Bronchial epithelial cell (primary cell): ENCODE measurements at places on chromosomes 1 and 21. TPM values are rescaled to one million over a fixed set of nuclear protein-coding genes. Genes with fewer than 3 reads are reported as not detected.

- DNase-seq = no peak
Observed at GRCh38 chr1:211148366-211148765, 14.4 kb upstream of the KCNH1 start.

DNA sequence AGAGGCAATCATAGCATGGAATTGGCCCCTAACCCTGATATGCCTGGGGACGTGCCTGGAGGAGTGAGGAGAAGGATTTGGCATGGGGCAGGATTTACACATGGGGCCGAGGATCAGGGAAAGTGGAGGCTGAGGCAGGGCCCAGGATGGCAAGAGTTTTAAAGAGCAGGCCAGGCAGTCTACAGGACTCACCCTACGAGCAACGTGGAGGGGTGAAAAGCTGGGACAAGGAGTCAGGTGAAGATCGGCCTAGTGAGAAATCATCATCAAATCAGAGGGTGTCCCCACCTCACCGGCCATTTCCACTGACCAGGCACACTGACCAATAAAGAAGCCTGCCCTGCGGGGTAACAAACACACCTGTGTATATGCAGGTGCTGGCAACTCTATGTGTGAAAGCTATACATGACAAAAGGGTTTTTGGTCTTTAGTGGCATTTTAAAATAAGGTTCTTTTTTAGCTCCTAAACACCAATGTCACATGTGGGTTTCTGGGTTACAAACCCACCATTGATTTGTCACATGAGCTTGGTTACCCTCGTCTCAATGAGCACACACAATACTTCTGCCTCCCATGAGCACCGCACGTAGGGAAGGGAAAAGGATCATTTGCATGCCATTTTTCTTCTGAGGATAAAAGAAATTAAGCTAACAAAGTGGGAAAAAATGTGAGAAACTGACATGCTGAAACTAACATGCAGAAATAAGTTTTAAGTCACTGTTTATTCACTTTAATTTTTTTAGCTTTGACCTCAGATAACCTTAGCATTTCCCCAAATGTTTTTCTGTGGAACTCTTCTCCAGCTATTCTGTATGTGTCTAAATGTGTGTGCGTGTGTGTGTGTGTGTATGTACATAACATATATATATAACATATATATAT is 168.1 kb upstream of the EDN2 start:
- no peak for DNase-seq

The KCNAB2 gene
- 1.3 and 1.8 TPM in 2 replicates for total RNA-seq

The S100A1 gene
- not detected in 2 replicates for total RNA-seq

DNA sequence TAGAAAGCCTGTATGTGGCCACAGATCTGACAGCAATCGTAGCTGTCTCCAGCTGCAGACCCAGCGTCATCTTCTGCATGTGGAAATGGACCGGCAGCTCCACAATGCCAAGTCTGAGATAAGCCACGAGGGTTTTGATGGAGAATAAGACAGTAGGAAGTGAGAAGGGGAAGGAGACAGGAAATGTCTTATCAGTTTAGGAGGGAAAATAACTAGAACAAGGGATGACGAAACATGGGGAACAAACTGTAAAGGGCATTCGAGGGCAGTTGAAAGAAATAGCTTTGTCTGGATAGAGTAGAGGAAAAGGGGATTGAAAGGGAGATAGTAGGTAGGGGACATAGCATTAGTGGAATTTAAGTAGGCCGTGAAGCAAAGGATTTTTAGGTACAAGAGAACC is 74.0 kb upstream of the CTTNBP2NL start:
- no peak for DNase-seq

- DNase-seq = no peak
Observed at GRCh38 chr1:94462606-94463005, 44.4 kb downstream of the ABCD3 start.

DNA sequence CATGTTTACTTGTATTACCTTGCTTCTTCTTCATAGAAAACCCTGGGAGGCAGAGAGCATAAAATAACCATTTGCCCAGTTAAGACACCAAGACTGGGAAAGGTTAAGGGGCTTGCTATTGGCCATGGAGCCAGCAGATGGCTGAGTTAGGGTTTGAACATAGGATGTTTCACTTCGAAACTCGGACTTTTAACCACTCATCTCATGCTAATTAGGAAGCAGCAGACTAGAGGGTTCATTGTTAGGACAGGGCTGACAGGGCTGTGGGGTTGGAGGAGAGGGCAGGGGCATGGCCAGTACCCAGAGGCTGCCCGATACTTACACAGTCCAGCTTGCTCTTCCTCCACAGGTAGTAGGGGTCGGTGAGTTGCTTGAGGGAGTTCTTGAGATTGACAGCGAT is 17.0 kb downstream of the SLC26A9 start:
- DNase-seq = no peak

DNA sequence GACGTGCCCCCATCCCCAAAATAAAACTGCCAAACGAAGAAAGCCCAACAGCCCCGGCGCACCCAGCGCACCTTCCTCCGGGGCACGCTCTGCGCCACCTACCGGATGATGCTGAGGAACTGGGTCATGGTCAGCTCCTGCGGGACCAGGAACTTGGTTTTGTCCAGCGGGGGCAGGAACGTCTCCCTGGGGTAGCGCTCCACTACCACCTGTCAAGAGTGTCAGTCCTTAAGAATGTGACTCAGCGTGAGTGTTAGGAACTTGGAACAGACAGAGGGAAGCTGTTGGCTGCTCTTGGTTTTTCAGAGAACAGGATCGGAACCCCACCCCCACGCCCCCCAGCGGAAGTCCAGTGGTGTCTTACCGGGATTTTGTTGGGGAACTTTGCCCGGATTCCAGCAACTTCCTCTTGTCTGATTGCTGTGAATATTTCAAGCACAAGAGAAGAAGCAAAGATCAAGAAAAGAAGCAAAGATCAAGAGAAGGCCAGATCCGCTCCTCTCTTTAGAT is 431 bp downstream of the MAP1LC3C start:
- DNase-seq = peak; percentile 67

The SPRR5 gene
- total RNA-seq = not detected in 2 replicates

DNA sequence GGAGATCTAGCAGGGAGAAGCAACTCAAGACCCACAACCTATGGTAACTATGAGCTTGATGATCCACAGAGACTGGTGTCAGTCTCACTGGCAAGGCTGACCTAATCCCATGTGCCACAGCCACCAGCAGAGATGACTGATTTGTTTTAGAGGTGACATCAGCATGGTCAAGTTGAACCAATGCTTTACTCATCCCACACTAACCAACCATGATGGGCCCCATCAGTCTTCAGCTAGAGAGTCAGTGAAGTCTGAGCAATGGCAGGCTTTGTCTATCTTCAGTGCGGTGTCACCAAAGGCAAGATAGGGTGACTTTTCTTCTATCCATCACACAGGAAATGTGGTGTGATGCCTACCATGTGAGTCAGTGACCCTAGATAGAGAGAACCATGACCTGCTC is 1470.7 kb downstream of the NCAM2 start:
- no peak for DNase-seq

DNA sequence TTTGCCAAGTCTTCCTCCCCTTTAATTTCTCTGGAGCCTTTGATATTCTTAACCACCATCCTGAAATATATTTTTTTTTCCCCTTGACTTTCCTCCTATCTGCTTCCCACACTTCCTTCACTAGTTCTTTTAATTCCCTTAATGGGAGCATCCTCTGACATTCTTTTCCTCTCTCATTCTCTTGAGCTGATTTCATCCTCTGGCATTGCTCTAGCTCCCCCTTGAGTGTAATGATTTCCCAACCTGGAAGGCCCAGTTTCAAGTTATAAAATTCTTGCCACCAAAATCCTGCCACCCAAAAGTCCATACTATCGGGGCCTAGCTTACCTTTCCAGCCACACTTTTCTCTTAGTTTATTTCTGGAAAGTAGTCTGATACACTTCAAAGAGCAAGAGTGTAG is 39.5 kb upstream of the UBE2U start:
- DNase-seq = peak; percentile 33

- DNase-seq = no peak
Observed at GRCh38 chr1:225544263-225544662, 108.7 kb downstream of the ENAH start.

DNA sequence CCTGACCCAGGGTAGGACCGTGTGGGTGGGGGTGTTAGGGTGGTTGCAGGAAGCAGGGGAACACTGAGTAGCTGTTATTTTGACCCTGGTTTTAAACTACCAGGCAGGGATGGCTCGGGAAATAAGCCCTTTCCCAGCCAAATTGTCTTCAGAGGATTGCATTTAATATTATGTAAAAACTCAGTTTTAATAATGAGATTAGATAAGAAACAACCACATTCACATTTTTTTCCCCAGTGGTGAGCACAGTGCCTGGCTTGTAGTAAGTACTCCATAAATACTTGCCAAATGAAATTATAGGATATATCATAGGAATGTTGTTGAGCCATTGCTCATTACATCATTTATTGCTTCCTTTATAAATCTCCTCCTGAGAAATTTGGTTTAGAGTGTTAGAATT is 3.1 kb upstream of the ACP6 start:
- no peak for DNase-seq

- no peak for DNase-seq
Observed at GRCh38 chr1:175172503-175172902, 20.1 kb downstream of the KIAA0040 start.

- no peak for DNase-seq
Observed at GRCh38 chr1:167808690-167809089, 86.9 kb downstream of the MPZL1 start.

DNA sequence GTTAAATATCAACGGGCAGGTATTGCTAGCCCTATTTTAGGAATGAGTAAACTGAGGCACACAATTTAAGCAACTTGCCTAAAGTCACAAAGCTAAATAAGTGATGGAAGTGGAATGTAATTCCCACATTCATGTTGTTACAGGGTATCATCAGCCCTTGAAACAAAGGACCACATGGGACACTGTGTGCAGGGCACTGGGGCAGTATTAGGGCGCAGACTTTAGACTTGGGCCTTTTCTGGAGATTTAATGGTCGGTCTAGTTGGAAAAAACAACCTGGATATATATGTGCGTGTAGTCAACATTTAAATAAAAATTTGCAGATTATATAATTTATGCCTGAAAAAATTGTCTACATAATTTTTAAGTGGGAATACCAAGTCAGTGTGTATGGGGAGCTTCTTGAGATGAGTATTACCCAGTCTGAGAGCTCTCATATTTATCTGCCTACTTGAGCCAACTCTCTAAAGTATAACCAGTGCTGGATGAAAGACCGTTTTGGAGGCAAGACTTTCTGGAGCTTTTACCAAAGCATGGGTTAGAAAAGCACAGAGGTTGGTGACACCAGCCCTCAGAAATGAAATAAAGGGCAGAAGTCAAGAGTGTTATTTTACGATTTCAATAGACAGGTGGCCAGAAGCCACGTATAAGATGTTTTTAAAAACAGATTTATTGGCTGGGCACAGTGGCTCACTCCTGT is 1.6 kb downstream of the KDM1A start:
- DNase-seq = no peak

- DNase-seq = no peak
Observed at GRCh38 chr1:15885269-15885668, 37.8 kb downstream of the SPEN start.

The FALEC gene
- not detected in 2 replicates for total RNA-seq

The OR10Z1 gene
- not detected in 2 replicates for total RNA-seq

- peak; percentile 45 for DNase-seq
Observed at GRCh38 chr1:17405898-17406759, 33.3 kb downstream of the RCC2 start.
